CD4-positive, alpha-beta T cell treated with Interleukin-6 for 4 hours (primary cell): ENCODE measurements at places on chromosomes 16 and 17.

GRCh38 chr17:77451894-77452852, 311.4 kb downstream of the SEC14L1 start:
- peak; percentile 55 for DNase-seq

- no peak for DNase-seq
These were observed 464 bp downstream of the RUNDC3A start for GRCh38 chr17:44308865-44309264.

- DNase-seq = no peak
These were observed 24.5 kb downstream of the BEAN1 start for GRCh38 chr16:66451548-66451947.

GRCh38 chr16:49493836-49494235, 120.2 kb downstream of the C16orf78 start:
- DNase-seq = no peak

DNA sequence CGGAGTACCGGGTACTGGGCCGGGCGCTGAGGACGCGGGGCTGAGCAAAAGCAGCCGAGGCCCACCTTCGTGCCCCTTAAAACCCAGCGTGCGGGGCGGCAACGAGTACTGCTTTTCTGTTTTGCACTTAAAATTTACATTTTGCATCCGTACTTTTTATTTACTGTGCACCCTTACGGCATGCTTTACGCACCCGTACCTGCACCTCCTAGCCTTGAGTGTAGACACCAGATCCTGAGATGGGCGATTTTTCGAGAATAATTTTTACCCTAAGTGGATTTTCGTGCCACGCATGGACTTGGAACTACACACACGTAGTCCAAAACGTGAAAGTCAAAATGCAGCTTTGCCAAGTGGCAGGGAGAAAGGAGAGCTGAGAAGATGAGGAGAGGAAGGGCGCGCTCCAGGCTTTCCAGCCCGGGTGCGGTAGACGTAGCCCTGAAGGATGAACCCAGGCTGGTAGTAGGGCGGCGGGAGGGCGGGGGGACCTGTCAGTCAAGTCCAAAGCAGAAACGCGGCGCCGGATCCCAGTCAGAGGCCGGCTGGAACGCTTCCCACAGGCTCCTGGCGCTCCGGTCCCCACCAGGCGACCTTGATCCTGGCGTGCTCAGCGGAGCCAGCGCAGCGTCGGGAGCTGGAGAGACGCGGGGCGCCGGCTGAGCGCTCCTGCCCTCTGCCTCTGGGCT, 1.2 kb upstream of the CBLN1 start:
- no peak for DNase-seq

- peak; percentile 12 for DNase-seq
These were observed 1.1 kb downstream of the CREBBP start for GRCh38 chr16:3879258-3879886.

GRCh38 chr17:5955764-5956163, 114.4 kb upstream of the WSCD1 start:
- no peak for DNase-seq

GRCh38 chr17:73283841-73284282, 22.2 kb upstream of the CPSF4L start:
- DNase-seq = no peak

- DNase-seq = no peak
These were observed 11.6 kb upstream of the MFAP4 start for GRCh38 chr17:19398301-19399181.

- DNase-seq = peak; percentile 63
These were observed 633 bp downstream of the TBC1D16 start for GRCh38 chr17:80034791-80035686.

DNA sequence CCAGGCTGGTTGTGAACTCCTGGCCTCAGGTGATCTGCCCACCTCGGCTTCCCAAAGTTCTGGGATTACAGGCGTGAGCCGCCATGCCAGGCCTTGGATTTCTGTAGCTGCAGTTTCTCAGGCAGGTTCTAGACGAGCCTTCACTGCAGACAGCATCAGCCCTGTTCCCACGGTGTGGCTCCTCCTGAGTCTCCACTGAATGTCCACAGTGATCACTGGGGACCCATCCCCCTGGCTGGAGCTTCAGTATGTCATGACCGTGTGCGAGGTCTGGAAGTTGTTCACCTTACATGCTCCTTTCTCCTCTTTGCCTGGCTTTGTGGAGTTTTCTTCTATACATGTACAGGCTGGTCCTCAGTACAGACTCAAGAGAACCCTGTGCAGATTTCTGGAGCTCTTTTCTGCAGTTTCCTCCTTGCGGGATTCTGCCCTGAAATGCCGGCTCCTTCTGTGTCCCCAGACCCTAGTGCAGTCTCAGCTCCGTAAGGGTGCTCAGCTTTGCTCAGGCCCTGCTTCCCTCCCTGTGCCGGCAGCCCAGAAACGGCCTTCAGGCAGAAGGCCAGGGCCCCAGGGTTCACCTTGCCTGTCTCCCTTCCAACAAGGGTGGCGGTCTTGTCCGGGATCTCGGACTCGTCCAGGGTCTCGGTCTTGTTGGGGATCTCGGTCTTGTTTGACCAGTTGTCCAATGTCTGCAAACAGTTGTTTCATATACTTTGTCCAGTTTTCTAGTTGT, 14.3 kb upstream of the FASN start:
- DNase-seq = no peak

- DNase-seq = peak; percentile 61
These were observed 10.5 kb upstream of the ALDOA start for GRCh38 chr16:30054959-30055553.

DNA sequence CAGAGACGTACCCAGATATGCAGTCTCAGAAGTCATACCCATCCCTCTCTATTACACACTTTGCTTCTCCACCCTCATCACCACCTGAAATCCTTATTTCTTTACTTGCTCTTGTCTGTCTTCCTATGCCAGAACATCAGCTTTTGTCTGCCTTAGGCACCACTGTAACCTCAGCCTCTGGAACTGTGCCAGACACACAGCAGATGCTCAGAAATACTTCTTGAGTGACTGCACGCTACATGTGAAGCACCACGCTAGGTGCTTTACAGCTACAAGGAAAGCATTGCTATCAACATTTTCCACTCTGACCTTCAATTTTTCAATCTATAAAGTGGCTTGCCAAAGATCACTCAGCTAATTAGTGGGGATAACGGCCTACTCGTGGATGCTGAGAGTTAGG, 226.8 kb downstream of the CHD9NB start:
- DNase-seq = no peak

DNA sequence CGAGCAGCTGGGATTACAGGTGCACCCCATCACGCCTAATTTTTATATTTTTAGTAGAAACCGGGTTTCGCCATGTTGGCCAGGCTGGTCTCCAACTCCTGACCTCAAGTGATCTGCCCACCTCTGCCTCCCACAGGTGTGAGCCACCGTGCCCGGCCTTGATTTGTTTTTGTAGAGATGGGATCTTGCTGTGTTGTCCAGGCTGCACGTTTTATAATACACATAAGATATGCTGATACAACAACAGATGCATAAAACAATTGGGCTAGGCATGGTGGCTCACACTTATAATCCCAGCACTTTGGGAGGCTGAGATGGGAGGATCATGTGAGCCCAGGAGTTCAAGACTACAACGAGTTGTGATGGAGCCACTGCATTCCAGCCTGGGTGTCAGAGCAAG, 6.0 kb downstream of the USP36 start:
- no peak for DNase-seq

- no peak for DNase-seq
These were observed 60.9 kb downstream of the SPAG9 start for GRCh38 chr17:51059781-51060180.

GRCh38 chr16:65176603-65177002, 54.7 kb upstream of the CDH11 start:
- no peak for DNase-seq

DNA sequence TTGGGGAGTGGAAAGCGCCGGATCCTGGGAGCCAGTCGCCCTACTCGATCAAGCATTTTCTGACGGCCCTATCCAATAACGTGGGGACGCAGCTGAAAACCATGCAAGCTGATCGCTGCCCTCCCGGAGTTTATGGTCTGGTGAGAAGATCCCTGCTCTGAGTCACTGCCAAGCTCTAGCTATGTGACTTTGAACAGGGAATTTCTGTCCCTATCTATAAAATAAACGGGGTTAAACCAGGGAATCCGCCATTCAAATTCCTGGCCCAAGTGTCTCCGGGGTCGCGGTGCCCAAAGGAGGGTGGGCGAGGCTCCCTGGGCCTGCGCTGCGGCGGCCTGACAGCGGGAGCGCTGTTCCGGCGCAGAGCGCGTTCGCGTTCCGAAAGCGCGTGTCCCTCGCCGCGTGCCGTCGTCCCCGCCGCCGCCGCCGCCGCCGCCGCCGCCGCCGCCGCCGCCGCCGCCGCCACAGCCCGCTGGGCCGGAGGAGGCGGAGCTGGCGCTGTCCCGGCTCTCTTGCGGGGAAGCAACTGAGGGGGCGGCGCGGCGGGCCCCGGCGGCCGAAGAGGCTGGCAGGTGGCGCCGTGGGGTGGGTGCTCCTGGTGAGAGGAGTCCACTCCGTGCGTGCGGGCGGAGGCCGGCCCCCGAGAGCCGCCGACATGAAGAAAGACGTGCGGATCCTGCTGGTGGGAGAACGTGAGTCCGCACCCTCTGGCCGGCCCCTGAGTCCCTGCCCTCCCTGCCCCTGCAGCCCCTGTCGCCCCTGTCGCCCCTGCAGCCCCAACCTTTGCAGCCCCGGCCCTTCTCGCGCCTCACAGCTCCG, at the start of gene RHOT1:
TSS of gene RHOT1 (plus strand) at position 465 of the 819 bp plus-strand sequence. CDS start at position 656, 191 bp downstream.
- peak; percentile 76 for DNase-seq

DNA sequence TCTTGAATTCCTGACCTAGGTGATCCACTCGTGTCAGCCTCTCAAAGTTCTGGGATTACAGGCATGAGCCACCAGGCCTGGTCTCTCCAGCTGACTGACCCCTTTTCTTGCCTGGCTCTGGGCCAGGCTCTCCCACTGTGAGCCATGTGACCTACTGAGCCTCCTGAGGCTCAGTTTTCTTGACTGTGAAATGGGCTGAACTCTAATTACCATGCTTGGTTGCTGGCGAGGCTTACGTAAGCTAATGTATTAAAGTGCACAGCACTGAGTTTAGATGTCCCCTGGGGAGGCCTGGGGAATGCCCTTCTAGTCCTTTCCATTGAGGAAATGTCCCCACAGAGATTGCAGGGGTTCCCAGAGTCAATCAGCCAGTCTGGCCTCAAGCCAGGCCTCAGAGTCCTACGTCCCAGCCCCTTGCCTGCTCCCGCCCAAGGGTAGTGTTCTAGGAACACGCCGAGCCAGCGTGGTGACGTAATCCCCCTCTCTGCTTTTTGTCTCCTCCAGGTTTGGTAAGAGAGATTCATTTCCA, 45.8 kb upstream of the LGALS9 start:
- no peak for DNase-seq

GRCh38 chr17:1916316-1916715, 86.5 kb downstream of the RPA1 start:
- no peak for DNase-seq

- peak; percentile 34 for DNase-seq
These were observed 79.5 kb downstream of the ANKRD11 start for GRCh38 chr16:89410794-89411309.

DNA sequence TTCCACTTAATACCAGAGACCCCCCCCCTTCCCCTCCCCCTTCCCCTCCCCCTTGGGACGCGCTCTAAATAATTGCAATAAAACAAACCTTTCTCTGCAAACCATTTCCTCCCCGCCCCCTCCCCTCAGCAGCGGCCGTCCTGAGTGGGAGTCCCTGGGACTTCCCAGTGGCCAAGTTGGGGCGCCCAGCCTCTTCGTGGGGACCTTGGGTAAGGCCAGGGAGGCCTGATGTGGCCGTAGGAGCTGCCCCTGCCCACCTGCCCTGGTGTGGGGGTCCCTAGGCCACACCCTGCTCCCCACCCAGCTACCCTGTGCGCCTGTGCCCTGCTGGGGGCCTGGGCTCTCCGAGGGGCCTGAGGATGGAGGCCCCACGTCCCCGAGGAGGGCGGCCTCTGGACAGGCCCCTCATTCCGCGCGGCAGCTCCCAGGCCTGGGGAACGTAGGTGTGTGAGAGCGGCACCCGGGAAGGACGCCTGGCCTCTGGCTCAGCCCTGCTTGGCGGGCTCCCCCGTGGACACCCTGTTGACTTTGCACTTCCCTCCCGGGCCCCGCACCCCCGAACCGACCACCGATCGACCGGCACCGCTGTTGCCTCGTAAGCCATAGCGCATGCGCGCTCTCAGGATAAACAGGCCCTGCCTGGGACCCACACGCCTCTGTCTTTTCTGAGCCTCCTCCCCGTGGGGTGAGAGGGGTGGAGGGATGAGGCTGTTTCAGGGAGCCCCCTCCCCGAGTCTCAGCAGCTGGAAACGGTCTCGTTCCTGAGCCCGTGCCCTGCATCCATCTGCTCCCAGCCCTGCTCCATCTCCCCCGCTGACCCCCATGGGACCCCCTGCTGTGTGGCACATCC, 9.0 kb downstream of the NTHL1 start:
- no peak for DNase-seq

GRCh38 chr16:29811896-29812665, at the start of gene PRRT2:
Gene PRRT2 (plus strand): TSS chr16:29812193. CDS start chr16:29813055, 862 bp downstream.
- peak; percentile 66 for DNase-seq

- DNase-seq = no peak
These were observed 11.1 kb downstream of the TAOK1 start for GRCh38 chr17:29401258-29401657.

- DNase-seq = no peak
These were observed 196.6 kb downstream of the UTP18 start for GRCh38 chr17:51456942-51457341.

DNA sequence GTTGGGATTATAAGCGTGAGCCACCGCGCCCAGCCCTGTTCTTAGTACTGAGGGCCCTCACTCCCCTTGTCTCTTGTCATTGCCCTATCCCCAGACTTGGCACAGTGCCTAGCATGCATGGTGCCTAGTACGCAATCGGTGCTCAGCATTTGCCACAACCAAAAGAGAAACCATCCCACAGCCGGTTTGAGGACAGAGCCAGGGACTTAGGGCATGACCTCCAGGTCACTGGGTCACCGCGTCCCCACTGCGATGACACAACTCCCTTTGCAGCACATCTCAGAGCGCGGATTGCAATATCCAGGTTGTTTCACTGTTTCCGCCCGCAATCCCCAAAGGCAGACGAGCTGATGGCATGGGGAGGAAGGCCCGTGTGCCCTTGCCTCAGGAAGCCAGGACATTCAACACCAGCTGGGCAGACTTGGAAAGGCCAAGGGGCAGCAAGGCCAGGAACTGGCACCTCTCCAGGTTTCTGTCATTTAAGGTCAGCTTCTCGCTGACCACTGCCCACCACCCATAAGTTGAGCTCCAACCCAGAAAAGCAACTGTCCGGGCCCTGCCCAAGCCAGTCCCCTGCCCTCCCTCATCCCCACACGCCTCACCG, 274.5 kb downstream of the MRTFB start:
- DNase-seq = no peak

- DNase-seq = no peak
These were observed 2.1 kb upstream of the MFSD6L start for GRCh38 chr17:8801135-8801840.

GRCh38 chr17:73031472-73031871, 61.0 kb downstream of the SLC39A11 start:
- no peak for DNase-seq
